ENCODE measurements at places on chromosomes 2 and 18. TPM values are rescaled to one million over a fixed set of nuclear protein-coding genes. Genes with fewer than 3 reads are reported as not detected.

BARD1 gene
- total RNA-seq = 25.0 TPM

SERPINB10 gene
- total RNA-seq = not detected

COL5A2 gene
- 438 TPM for total RNA-seq

CIB4 gene
- total RNA-seq = not detected

RIT2 gene
- total RNA-seq = not detected

ASPRV1 gene
- total RNA-seq = 3.6 TPM

BBS5 gene
- total RNA-seq = 11.4 TPM

OR6B2 gene
- not detected for total RNA-seq

NETO1 gene
- total RNA-seq = not detected

PLGLB1 gene
- 8.4 TPM for total RNA-seq

PTH2R gene
- not detected for total RNA-seq

PLGLB2 gene
- total RNA-seq = 7.4 TPM

SNORC gene
- total RNA-seq = 4.1 TPM

AQP12B gene
- total RNA-seq = not detected

SNTG2 gene
- not detected for total RNA-seq

RGPD3 gene
- 0.09 TPM for total RNA-seq

UGT1A8 gene
- total RNA-seq = not detected

SERPINB7 gene
- 0.68 TPM for total RNA-seq

MC4R gene
- not detected for total RNA-seq

ADGRF3 gene
- 0.83 TPM for total RNA-seq

CFC1 gene
- total RNA-seq = not detected

TEX261 gene
- 33.0 TPM for total RNA-seq

RAB17 gene
- total RNA-seq = 11.0 TPM

LAMA3 gene
- total RNA-seq = 6.7 TPM

PRKCE gene
- 18.1 TPM for total RNA-seq

PHLPP1 gene
- total RNA-seq = 21.2 TPM

C2orf80 gene
- not detected for total RNA-seq

MAP2 gene
- total RNA-seq = 7.2 TPM

CMPK2 gene
- total RNA-seq = 4.5 TPM

FZD7 gene
- total RNA-seq = 126 TPM

BCL2L11 gene
- total RNA-seq = 21.7 TPM

TEKT4 gene
- total RNA-seq = not detected

RAB6C gene
- 0.16 TPM for total RNA-seq

DBI gene
- total RNA-seq = 43.3 TPM

CYP27A1 gene
- total RNA-seq = 16.8 TPM

ATOH8 gene
- 12.7 TPM for total RNA-seq

DNAJC5G gene
- total RNA-seq = 0.18 TPM

PDE11A gene
- total RNA-seq = 25.6 TPM

DSG2 gene
- 98.0 TPM for total RNA-seq

CD28 gene
- not detected for total RNA-seq

EIF4E2 gene
- total RNA-seq = 72.5 TPM

PDCL3 gene
- 20.6 TPM for total RNA-seq

SLC30A3 gene
- 3.1 TPM for total RNA-seq

KLHL41 gene
- total RNA-seq = 0.56 TPM

CFAP210 gene
- total RNA-seq = 0.58 TPM

HRH4 gene
- not detected for total RNA-seq

PNKD gene
- 63.2 TPM for total RNA-seq

AQP12A gene
- total RNA-seq = not detected

SH3RF3 gene
- 2.5 TPM for total RNA-seq

SFT2D3 gene
- 12.1 TPM for total RNA-seq

CDH19 gene
- total RNA-seq = not detected

CRYGD gene
- not detected for total RNA-seq

MRO gene
- total RNA-seq = 0.40 TPM

MYO5B gene
- total RNA-seq = 15.6 TPM

CTNNA2 gene
- total RNA-seq = 5.1 TPM

SNED1 gene
- total RNA-seq = 7.1 TPM

LOXHD1 gene
- total RNA-seq = 0.14 TPM

CCDC178 gene
- total RNA-seq = 3.1 TPM

All from mesothelial cell of epicardium (in vitro differentiated cells).